ENCODE measurements at places on chromosomes 13 and 19.

- DNase-seq: peak; percentile 20
Observed at GRCh38 chr19:37931881-37932655, 25.1 kb downstream of the SIPA1L3 start.

GRCh38 chr13:36038785-36039555 is 92.2 kb downstream of the DCLK1 start:
- no peak for DNase-seq

DNA sequence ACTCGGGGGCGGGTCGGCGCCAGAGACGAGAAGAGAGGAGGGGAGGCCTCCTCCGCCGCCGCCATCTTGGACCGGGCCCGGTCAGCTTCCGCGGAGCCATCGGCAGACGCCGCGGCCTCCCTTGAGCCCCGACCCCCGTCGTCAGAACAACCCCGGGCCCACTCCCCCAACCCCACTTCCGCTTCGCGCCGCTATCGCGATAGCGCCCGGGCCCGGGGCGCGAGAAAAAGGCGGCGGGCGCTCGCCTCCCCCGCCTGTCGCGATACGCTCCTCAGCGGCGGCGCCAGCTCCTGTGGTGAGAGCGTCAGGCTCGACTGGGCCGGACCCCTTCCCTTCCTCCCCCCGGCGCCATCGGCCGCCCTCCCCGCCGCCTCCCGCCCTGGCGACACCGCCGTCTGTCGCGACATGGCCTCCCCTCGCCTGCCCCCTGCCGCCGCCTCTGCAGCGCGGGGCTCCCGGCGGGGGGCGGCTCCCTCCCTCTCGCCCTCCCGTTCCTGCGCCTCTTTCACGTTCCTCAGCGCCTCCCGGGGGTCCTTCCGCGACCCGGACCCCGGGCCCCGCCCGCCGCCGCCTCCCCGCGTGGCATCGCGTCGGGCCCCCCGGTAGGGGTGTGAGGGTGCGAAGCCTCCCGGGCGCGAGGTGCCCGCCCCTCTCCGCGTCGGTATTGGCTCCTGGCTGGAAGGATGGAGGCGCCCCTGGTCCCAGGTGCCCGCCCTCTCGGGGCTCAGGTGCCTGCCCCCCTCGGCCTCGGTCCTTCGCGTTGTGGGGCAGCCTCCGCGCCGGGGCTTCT is at the start of gene CNOT3:
Gene CNOT3 (plus strand): TSS at position 64 of the 790 bp plus-strand sequence. CDS start 5,217 bp downstream, outside the sequence.
- DNase-seq: peak; percentile 41

- no peak for DNase-seq
Observed at GRCh38 chr19:10987571-10988297, 26.9 kb downstream of the SMARCA4 start.

- DNase-seq: peak; percentile 80
Observed at GRCh38 chr19:44548736-44549135, 19.3 kb upstream of the CEACAM20 start.

DNA sequence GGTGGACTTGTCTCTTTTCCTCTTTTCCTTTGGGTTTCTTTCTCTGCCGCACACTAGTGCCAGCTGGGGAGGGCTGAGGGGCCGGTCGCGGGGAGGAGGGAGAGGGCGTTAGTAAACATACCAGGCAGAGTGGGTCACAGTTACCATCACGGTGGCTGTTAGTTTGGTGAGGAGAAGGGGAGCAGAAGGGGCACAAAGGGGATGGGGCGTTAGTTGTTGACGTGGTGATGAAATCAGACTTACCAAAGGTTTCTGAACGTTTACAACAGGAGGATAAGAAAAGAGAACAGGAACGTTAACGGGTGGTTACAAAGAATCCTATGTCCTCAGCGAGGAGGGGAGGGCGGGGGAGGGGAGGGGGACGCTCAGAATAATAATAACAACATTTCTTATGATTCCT is 77.9 kb downstream of the PTPRS start:
- no peak for DNase-seq

GRCh38 chr13:23898101-23898500 is 799 bp upstream of the C1QTNF9B start:
- DNase-seq: peak; percentile 28

- peak; percentile 91 for DNase-seq
Observed at GRCh38 chr19:55679343-55680257, 4.6 kb downstream of the EPN1 start.

DNA sequence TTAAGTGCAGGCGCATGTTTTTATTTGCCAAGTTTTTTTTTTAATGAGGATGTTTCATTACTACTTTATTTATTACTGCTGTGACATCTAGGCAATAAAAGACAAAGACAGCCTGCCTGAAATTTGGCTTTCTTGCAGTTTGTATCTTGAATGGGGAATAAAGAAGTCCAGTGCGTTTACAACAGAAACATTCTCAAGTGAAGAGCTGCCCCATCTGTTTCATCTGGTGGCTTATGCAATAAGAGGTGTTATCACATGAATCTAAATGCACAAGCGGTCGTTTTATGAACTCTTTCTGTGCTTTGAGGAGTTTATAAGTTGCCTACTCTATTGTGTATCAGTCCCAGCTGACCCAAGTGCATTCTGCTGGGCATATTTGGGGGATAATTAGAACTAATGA is 12.6 kb upstream of the MAB21L1 start:
- DNase-seq: no peak

GRCh38 chr19:17487284-17488121 is 17.2 kb downstream of the SLC27A1 start:
- no peak for DNase-seq

DNA sequence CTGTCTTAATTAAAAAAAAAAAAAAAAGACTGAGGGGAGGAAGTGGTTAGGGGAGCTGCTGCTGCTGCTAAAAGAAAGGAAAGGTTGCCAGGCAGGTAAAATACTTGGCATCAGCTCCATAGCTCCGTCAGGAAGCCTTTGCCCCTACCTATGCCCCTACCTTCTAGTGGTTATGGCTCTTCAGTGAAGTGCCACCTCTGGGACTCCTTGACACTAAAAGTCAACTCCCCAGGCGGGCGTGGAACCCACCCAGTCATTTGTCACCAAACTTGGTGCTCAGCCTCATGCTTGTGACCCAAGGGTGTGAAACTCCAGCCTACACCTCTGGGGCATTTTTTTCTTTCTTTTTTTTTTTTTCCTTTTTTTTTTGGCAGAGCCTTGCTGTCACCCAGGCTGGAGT is 4.9 kb upstream of the NECTIN2 start:
- no peak for DNase-seq

DNA sequence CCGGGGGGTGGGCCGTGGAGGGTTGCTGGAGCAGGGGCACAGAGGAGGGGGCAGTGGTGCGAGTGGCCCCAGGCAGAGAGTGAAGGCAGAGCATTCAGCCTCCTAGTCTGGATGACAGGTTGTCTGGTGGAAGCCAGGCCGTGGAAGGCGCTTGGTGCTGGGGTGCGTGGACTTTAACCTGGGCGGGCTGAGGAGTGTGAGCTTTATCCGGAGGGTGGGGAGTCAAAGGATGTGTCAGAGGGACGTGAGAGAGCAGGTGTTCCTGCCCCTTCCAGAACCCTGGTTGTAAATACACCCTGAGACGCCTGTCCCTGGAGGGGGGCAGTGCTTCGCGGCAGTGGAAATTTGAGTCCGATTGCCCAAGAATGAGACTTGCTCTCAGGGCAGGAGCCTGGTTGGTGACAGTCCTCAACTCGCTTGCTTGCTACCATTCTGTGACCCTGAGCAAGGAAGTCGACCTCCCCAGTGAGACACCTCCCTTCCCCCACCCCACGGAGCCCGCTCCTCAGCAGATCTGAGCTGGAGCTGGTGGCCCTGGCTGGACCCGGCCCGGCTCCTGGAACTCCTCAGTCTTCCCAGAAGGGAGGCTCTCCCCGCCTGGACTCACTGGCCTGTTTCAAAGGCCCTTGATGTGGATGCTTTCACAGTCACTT is 2.3 kb downstream of the SPPL2B start:
- DNase-seq: no peak

- no peak for DNase-seq
Observed at GRCh38 chr13:70842062-70842644, 733.9 kb upstream of the KLHL1 start.

DNA sequence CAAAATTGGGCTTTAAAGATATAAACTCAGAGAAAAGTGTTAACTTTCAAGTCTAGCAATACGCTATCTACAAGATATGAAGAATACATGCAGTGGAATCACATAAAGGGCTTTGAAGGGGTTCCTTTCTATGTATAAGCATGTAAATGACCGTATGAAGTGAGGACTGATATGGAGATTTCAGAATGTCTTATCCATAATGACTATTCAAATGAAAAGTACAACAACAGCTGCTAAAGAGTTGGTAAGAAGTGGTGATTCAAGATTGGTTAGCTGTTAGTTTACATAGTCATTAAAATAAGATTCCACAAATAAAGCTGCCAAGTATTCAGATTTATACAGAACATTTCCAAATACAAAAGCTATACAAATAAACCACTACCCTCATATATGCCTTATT is 153.4 kb upstream of the STARD13 start:
- DNase-seq: no peak

DNA sequence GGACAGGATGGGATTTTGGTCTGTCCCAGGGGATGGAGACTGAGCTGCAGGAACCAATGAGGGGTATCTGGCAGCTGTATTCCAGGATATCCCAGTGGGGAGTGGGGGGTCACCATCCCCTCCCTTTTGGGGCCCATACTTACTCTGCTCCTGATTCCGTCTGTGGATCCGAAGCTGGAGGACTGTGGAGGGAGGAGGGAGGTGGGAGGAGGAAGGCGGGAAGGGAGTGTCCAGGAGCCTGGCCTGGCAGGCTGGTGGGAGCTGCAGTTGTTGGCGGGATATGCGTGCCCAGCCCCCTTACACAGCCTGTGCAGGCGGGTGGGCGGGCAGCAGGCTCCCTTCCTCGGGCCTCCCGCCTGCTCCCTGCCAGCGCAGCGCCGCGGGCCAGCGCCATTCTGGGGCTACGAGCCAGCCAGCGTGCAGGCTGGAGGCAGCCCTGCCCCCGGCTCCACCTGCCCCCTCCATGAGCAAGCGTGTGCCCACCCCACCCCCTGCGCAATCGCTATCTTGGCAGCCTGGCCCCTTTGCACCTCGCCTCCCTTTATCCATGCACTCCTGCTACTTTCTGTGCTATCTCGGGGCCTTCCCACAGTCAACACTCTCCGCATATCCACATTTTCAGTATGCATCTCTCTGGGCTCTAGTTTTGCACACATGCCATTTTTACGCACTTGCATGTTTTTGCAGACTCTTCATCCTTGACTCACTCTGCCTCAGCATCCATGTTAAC is 2.8 kb downstream of the MAMSTR start:
- peak; percentile 57 for DNase-seq

DNA sequence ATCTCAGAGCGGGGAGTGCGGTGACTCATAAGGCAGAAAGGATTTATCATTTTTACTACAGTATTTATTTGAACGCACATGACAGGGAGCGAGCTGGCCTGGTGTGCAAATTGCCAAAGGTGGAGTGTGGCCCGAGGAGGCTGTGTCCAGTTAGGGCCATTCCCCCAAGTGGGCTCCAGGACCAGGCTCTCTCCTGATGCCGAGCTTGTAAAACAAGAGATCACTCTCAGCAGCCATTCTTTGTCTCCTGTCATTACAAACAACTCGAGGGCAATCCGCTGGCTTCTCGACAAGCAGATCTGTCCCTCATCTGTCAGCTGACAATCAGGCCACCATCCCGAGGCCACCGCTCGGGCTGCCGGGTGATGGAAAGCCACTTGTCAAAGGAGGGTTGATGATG is 418.9 kb downstream of the ZNF536 start:
- DNase-seq: no peak

GRCh38 chr13:85935868-85936467 is 136.7 kb upstream of the SLITRK6 start:
- no peak for DNase-seq

DNA sequence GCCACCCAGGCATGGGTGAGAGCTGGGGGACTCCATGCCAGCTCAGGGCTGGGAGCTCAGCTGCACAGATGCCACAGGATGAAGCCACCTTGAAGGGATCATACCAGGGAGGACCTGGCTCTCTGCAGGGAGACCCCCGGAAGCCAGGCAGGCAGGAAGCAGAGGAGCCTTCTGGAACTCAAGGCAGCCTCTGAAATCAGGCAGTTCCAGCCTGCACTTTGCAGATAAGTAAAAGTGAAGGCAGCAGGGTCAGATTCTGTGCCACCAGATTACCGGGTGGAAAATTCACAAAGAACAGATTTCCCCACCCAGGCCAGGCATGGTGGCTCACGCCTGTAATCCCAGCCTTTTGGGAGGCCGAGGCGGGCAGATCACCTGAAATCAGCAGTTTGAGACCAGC is 2.5 kb downstream of the TMEM259 start:
- DNase-seq: no peak

DNA sequence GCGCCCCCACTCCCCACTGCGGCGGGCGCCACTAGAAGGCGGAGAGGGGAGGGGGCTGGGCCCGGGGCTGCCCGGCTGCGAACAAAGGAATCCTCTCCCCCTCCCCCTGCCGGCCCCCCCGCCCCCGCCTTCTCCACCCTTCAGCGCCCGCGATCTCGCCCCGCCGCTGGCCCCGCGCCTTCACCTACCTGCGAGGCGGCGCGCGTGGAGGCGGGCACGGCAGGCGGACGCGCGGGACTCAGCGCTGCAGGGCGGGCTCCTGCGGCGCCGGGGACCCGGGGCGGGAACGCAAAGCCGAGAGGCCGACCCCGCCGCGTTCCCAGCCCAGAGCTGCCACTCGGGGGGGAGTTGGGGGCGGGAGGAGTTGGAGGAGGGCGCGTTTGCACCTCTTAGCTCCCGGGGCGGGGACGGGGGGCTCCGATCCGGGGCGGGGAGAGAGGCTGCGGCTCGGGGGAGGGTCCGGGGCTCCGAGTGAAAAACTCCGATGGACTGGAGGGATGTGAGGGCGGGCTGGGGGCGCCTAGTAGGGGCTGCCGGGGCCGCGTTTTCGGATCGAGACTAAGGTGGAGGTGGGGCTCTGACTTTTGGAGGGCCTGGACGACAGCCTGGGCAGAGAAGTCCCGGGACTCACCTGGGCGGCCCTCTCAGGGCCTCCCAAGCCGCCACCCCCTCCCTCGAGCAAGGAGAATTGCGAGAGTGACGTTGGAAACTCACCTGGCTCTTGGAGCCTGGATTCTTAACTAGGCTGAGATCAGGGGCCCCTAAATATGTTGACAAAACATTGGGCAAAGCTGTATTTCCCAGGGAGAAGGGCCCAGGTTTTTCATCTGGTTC is at the start of gene FBN3:
Gene FBN3 (minus strand): TSS at position 332 of the 834 bp plus-strand sequence. CDS start 2,112 bp downstream, outside the sequence.
- DNase-seq: no peak

- peak; percentile 83 for DNase-seq
Observed at GRCh38 chr13:52809310-52809769, 39.1 kb downstream of the PCDH8 start.

GRCh38 chr13:76939215-76939614 is 9.1 kb upstream of the ACOD1 start:
- peak; percentile 64 for DNase-seq

DNA sequence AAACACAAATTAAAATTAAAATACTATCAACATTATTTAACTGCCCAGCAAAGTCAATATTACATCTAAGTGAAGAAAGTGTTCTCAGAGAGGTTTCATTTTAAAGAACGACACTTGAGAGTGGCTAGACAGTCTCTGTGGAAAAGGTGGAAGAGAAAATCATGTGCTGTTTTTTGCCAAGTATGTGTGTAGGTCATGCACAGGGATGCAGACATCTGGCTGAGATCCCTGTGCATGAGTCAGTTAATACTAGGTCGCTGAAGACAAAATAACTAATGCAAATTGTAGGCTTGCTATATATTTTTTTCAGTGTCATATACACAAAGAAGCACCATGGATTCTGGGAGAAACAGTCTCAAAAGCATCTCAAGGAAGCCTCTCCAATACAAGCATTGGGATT is 44.3 kb upstream of the ENOX1 start:
- DNase-seq: peak; percentile 48

Measured in ELR (cell line).